ENCODE measurements at places on chromosomes 11 and 22. TPM values are rescaled to one million over a fixed set of nuclear protein-coding genes. Genes with fewer than 3 reads are reported as not detected.

- H3K36me3 ChIP-seq = no peaks in the 10 kb centered on the region
- H3K27ac ChIP-seq = no peak overlapping the region
- no peak for DNase-seq
Measured at GRCh38 chr11:69646493-69647389, 5.8 kb downstream of the CCND1 start.

- H3K4me1 ChIP-seq = no peaks in the 10 kb centered on the region
- no peaks in the 10 kb centered on the region for H3K27me3 ChIP-seq
- no peaks in the 10 kb centered on the region for H3K36me3 ChIP-seq
- DNase-seq = no peak
- H3K4me3 ChIP-seq = no peak overlapping the region
- no peak overlapping the region for H3K27ac ChIP-seq
Measured at GRCh38 chr11:110830344-110830743, 118.1 kb upstream of the ARHGAP20 start.

DNA sequence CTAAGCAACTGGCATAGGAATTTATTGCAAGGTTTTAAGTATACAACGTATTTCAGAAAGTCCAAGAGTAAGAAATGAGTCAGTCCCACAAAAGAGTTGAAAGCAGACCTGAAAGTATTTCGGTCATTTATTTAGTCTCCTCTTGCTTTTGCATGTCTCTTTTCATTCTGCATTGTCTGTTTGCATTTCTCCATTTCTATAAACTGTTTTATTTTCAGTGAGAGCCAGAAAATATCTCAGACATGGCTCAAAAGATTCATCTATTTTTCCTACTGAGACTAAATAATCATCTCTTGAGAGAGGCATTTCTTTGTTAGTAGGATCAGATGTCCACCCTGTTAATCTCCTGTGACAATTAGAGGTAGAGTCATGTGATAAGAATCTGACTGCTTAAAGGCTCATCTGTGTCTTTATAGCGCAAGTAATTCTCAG, 219.1 kb upstream of the CCDC179 start:
- H3K36me3 ChIP-seq = no peaks in the 10 kb centered on the region
- DNase-seq = no peak
- H3K27ac ChIP-seq = no peak overlapping the region
- no peaks in the 10 kb centered on the region for H3K27me3 ChIP-seq
- H3K4me1 ChIP-seq = no peaks in the 10 kb centered on the region
- H3K4me3 ChIP-seq = no peak overlapping the region

DNA sequence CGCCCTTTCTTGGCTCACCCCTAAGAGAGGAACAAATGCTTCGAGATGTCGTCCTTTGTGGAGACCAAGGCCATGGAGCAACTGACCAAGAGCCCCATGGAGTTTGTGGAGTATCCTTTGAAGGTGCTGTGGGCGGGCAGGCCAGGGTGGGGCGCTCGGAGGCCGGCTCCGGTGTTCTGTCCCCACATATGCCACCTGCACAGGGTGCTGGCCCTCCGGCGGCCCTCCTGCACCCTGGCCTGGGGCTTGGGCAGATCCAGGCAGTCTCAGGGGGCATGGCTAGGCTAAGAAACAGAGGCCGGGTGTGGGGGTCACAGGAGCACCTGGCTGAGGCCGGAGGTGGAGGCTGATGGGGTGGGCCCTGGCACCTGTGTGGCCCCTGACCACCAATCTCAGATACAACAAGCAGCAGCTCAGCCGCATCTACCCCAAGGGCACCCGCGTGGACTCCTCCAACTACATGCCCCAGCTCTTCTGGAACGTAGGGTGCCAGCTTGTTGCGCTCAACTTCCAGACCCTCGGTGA, 10.3 kb downstream of the PLCB3 start:
- H3K27me3 ChIP-seq = no peaks in the 10 kb centered on the region
- no peak overlapping the region for H3K4me3 ChIP-seq
- no peak overlapping the region for H3K27ac ChIP-seq
- no peak for DNase-seq

DNA sequence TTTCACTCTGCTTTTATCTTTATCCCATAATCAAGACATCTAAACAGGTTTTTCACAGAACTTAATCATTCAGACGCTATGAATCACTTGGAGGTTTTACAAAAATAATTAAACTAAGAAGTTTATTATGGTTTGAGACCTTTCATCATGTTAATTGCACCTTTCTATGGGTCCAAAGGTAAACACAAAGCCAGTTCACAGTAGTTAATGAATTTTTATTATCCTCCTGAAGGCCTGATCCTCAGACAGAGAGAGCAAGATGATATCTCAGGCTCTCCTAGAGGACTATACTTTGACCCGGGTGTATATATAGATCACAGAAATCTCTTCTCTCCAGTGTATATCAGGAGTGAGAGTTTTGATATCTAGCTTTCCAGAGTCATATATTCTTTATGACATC, 1044.3 kb upstream of the RAG2 start:
- DNase-seq = no peak
- H3K27me3 ChIP-seq = no peaks in the 10 kb centered on the region
- H3K4me3 ChIP-seq = no peak overlapping the region
- H3K4me1 ChIP-seq = no peaks in the 10 kb centered on the region
- H3K36me3 ChIP-seq = no peaks in the 10 kb centered on the region

GRCh38 chr22:28855355-28856094, 27.8 kb upstream of the ZNRF3 start:
- peak; percentile 62 for DNase-seq
- no peak overlapping the region for H3K27ac ChIP-seq
- H3K27me3 ChIP-seq = no peaks in the 10 kb centered on the region
- H3K4me3 ChIP-seq = no peak overlapping the region

GRCh38 chr22:50313600-50313999, 6.2 kb upstream of the PLXNB2 start:
- H3K36me3 ChIP-seq = no peaks in the 10 kb centered on the region
- H3K4me1 ChIP-seq = peaks cover 11% of the 10 kb centered on the region
- no peaks in the 10 kb centered on the region for H3K27me3 ChIP-seq
- no peak overlapping the region for H3K4me3 ChIP-seq
- DNase-seq = no peak

DNA sequence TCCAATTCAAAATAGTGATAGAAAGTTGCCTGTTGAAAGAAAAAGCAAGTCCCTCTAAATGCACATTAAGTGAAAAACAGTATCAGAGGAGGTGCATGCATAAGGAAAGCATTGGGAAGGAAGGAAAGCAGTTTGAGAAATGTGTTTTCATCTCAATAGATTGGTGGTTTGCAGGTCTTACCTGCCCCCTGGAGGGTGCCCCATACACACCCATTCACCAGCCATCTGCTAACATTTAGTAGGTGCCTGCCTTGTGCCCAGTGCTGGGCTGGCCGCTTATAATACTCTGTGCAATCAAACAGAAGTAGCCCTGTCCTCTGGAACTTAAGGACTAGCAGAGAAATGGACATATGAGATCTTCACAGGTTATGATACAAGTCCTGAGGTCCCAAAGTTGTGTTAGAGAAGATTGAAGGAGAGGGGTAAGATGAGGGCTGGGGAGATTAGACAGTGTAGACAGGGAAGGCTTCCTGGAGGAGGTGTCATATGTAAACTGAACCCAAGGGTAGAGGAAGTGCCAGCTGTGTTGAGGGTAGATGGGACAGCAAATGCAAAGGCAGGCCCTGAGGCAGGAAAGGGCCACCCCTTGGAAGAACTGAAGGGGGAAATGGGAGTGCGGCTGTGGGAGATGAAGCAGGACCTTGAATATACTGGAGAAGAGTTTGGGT, 184.2 kb downstream of the MN1 start:
- H3K36me3 ChIP-seq = no peaks in the 10 kb centered on the region
- no peak for DNase-seq
- H3K27ac ChIP-seq = no peak overlapping the region
- H3K4me1 ChIP-seq = peaks cover 10% of the 10 kb centered on the region
- no peaks in the 10 kb centered on the region for H3K27me3 ChIP-seq
- no peak overlapping the region for H3K4me3 ChIP-seq

- H3K4me3 ChIP-seq = no peak overlapping the region
- H3K36me3 ChIP-seq = no peaks in the 10 kb centered on the region
- no peaks in the 10 kb centered on the region for H3K4me1 ChIP-seq
- H3K27me3 ChIP-seq = no peaks in the 10 kb centered on the region
Measured at GRCh38 chr11:67613313-67613959, 6.7 kb downstream of the NDUFV1 start.

DNA sequence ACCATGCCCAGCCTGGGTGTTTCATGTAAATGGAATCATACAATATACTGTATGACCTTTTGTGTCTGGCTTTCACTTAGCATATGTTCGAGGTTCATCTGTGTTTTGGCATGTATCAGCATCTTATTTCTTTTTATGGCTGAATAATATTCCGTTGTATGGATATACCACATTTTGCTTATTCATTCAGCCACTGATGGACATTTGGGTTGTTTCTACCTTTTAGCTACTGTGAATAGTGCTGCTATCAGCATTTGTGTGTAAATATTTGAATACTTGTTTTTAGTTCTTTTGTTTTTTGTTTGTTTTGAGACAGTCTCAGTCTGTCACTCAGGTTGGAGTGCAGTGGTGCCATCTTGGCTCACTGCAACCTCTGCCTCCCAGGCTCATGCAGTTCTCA, 35.7 kb downstream of the KDM2A start:
- no peak overlapping the region for H3K27ac ChIP-seq
- no peak for DNase-seq
- H3K4me3 ChIP-seq = no peak overlapping the region
- no peaks in the 10 kb centered on the region for H3K36me3 ChIP-seq
- no peaks in the 10 kb centered on the region for H3K27me3 ChIP-seq
- H3K4me1 ChIP-seq = no peaks in the 10 kb centered on the region

- no peak overlapping the region for H3K4me3 ChIP-seq
- H3K27me3 ChIP-seq = no peaks in the 10 kb centered on the region
- peaks cover 4% of the 10 kb centered on the region for H3K4me1 ChIP-seq
- H3K27ac ChIP-seq = no peak overlapping the region
- no peaks in the 10 kb centered on the region for H3K36me3 ChIP-seq
- no peak for DNase-seq
Measured at GRCh38 chr22:25569983-25570382, 5.5 kb downstream of the GRK3 start.

DNA sequence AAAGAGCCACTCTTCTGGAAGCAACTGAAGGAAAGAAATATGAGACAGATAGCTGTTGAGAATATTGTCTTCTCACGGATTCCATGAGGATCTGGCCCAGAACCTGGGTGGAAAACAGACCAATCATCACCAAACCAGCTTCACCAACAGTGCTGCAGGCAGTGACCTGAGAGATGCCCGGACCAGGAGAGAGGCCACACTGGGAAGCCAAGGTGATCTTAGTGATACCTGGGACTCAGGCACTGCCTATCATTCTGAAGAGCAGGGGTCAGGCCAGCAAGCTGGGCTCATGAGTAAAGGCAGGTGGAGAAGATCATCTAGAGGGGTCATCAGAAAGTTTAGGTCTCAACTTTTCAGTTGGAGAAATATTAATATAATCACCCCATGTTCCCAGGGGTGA, 595.8 kb upstream of the CADM1 start:
- H3K27ac ChIP-seq = no peak overlapping the region
- H3K4me1 ChIP-seq = no peaks in the 10 kb centered on the region
- H3K27me3 ChIP-seq = no peaks in the 10 kb centered on the region
- DNase-seq = no peak
- no peaks in the 10 kb centered on the region for H3K36me3 ChIP-seq
- no peak overlapping the region for H3K4me3 ChIP-seq

GRCh38 chr11:3911908-3912505, 56.5 kb downstream of the STIM1 start:
- H3K4me3 ChIP-seq = no peak overlapping the region
- no peak for DNase-seq
- H3K27ac ChIP-seq = no peak overlapping the region
- H3K27me3 ChIP-seq = no peaks in the 10 kb centered on the region
- H3K36me3 ChIP-seq = no peaks in the 10 kb centered on the region
- H3K4me1 ChIP-seq = no peaks in the 10 kb centered on the region

DNA sequence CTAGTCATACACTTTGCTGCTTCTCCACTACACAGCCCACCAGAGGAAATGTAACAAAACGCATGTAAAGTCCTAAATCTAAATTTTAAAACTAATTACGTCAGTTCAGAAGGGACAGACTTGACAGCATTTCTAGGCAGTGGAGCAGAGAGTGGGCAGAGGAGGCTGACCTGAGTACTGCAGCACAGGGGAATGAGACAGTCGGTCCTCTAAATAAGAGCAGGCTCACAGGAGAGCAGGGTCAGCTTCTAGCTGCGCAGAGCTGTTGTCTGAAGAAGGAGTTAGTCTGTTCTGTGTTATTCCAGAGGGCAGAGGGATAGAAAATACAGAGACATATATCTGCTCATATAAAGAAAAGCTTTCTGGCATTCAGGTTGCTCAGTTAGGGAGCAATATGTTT, 40.3 kb downstream of the JHY start:
- H3K4me1 ChIP-seq = no peaks in the 10 kb centered on the region
- H3K27me3 ChIP-seq = no peaks in the 10 kb centered on the region
- DNase-seq = no peak
- H3K27ac ChIP-seq = no peak overlapping the region
- H3K36me3 ChIP-seq = no peaks in the 10 kb centered on the region
- H3K4me3 ChIP-seq = no peak overlapping the region

GRCh38 chr22:40436505-40437431, 66.4 kb downstream of the SGSM3 start:
- peak overlapping the region; percentile 83 for H3K27ac ChIP-seq
- H3K36me3 ChIP-seq = no peaks in the 10 kb centered on the region
- no peak overlapping the region for H3K4me3 ChIP-seq
- H3K27me3 ChIP-seq = no peaks in the 10 kb centered on the region
- peaks cover 24% of the 10 kb centered on the region for H3K4me1 ChIP-seq

DNA sequence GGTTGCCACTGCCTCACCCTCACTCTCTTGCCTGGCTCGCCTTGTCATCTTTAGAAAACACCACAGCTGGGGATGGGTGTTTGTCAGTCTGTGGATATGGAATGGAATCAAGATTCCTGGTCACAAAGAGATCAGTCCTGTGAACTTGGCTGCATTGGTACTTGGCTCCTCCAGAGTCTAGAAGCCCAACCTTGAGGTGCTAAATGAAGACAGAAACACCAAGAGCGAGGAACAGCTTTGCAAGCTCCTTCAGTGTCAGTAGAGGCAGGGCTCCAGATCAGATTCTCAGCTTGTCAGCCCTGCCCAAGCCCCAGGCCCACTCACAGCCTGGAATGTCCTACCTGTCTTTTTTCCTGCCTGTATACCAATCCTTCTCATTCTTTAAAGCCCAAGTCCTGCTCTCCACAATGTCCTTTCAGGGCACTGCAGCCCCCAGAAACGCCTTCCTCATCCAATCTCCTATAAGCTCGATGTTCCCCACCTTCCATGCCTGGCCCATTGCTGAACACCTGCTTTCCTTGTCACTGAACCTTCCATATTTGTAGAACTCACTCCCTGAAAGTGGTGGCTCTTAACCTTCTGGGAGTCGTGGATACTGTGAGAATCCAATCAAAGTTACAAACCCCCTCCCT, 188.9 kb downstream of the BCR start:
- H3K27ac ChIP-seq = no peak overlapping the region
- no peaks in the 10 kb centered on the region for H3K4me1 ChIP-seq
- no peaks in the 10 kb centered on the region for H3K27me3 ChIP-seq
- DNase-seq = no peak

- no peaks in the 10 kb centered on the region for H3K36me3 ChIP-seq
- H3K27ac ChIP-seq = no peak overlapping the region
- no peak overlapping the region for H3K4me3 ChIP-seq
- no peak for DNase-seq
- H3K4me1 ChIP-seq = no peaks in the 10 kb centered on the region
Measured at GRCh38 chr22:48572951-48573350, 1254.7 kb downstream of the BRD1 start.

Gene C11orf91
- 0.81 TPM for total RNA-seq

Gene OR4D9
- not detected for total RNA-seq

Gene FAM227A
- total RNA-seq = 16.3 TPM

Gene TMEM218
- 17.2 TPM for total RNA-seq

Gene MUC5AC
- 0.31 TPM for total RNA-seq

Gene KRTAP5-2
- not detected for total RNA-seq

Gene LRRC10B
- total RNA-seq = 4.8 TPM

Gene APOBEC3B
- 1.4 TPM for total RNA-seq
